ENCODE measurements at places on chromosomes 6 and 20.

GRCh38 chr6:82910820-82911219 is 154.8 kb downstream of the UBE3D start:
- DNase-seq, result no peak

GRCh38 chr6:117504478-117505144 is 22.1 kb downstream of the DCBLD1 start:
- no peak for DNase-seq

DNA sequence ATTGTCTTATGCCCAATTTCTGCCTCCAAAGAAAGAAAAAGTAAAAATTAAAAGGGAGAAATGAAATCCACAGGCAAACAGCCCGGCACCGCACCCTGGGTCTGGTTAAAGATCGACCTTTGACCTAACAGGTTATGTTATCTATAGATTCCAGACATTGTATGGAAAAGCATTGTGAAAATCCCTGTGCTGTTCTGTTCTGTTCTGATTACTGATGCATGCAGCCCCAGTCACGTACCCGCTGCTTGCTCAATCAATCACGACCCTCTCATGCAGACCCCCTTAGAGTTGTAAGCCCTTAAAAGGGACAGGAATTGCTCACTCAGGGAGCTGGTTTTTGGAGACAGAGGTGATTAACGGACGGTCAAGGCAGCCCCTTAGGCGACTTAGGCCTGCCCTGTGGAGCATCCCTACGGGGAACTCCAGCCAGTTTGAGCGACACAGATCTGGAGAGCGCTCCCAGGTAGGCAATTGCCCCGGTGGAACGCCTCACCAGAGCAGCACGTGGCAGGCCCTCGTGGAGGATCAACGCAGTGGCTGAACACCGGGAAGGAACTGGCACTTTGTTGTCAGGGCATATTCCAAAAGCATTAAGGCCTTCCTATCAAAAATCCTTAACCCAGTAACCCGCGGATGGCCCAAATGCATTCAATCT is 12.0 kb upstream of the HFE start:
- DNase-seq, result no peak

DNA sequence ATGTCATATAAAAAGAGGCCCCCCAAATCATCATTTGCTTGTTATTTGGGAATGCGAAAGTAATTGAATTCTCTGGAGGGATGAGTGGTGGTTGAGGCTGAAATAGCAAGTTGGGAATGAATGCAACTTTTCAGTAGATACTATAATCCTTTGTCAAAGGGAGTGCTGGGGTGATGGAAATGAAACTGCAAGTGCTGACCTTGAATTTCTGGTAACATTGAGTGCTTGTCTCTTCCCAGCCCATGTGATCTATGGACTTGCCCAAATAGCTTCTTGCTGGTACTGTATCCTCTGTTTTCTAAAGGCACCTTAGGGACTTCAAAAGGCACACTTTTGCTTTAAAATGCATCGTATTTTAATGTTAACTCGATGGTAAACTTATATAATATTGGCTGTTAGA is 14.8 kb downstream of the PAQR8 start:
- no peak for DNase-seq

GRCh38 chr20:50728981-50729874 is 2.2 kb upstream of the PARD6B start:
- no peak for DNase-seq

DNA sequence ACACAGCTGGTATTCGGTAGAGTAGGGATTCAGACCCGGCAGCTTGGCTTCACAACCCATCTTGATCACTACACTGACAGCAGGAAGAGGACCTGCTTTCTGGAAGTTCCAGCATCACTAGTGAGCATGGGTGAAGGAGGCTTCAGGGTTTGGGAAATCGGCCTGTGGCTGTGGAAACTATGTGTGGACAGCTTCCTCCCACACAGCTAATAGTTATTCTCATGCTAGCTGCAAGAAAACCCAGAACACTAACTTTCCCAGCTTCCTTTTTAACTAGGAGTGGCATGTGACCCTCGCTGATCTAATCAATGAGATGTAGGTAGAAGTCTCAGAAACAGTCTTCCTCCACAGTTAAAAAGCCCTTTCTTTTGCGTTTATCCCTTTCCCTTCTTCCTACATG is 36.3 kb upstream of the SIRPA start:
- DNase-seq, result no peak

DNA sequence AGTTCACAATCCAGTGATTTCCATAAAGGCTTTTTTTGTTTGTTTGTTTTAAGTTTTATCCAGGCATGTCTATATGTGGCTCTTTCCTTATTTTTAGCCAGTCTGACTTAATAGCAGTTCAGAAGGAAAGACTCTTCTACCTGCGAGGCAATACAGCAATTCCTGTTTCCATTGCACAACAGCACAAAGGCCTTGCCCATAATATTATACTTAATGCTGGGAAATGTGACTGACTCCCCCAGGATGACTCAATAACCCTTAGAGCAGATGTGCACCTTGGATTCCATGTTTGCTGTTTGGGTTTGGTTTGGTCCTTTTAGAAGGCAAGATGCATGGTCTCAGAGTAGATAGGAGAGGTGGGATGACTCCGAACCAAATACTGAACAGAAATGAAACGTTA is 184.1 kb downstream of the MTFR2 start:
- DNase-seq, result no peak

DNA sequence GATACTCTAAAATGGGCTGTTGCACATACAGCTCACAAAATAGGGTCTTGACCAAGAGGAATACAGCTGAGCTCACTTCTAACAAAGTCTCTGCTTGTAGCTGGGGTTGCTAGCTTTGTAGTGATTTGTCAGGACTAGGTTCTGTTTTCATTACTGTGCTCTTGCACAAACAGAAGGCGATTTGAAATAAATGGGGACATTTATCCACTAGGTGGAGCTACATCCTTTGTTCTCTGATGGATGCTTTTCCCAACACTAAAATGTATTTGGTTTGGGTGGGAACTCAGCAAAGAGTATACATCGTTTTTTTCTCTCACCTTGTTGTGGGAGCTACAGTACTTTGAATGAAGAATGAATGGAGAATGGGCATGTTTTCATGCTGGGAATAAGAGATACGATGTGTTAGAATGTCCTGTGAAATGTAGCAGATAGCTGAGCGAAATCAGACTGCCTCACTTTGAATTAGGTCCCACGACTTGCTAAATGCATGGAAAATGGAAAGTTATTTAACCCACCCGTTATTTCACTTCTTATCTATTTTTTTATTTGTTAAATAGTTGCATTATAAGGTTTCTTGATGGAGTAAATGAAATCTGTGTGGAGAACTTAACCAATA is 494.7 kb upstream of the MAP3K7 start:
- peak; percentile 1 for DNase-seq

DNA sequence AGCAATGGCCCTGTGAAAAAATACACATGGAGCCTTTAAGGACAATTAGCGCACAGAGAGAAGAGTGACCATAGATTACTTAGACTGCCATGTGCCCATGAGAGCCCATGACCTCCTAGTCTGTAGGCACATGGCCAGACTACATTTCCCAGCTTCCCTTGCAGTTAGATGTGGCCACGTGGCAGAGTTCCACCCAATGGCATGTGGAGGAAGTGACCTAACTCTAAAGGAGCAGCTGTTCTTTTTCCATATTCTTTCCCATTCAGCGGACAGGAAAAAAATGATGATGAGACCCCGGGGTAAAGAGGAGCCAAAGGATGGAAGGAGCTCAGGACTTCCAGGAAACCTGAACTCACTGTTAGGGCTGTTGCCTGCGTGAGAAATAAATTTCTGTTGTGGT is 116.6 kb downstream of the CBLN4 start:
- DNase-seq, result no peak

GRCh38 chr20:32925481-32926196 is 66.9 kb downstream of the EFCAB8 start:
- no peak for DNase-seq

GRCh38 chr6:79127660-79128059 is 49.6 kb upstream of the PHIP start:
- DNase-seq, result no peak

GRCh38 chr6:147298461-147298860 is 94.2 kb downstream of the STXBP5 start:
- DNase-seq, result no peak

DNA sequence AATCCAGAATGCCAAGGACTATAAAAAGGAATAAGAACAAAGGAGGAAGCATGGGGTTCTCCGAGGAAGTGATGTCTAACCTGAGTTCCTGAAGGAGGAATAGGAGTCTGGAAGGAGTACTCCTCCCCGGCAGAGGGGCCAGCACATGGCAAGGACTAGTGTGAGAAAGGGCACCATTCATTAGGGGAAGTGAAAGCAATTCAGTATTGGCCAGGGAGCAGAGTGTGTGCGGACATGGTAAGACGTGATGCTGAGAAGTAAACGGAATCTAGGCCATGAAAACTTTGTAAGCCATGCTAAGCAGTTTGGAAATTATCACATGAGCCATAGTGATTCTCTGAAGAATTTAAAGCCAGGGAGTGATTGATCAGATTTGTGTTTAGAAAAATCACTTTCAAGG is 218.9 kb upstream of the PRDM1 start:
- no peak for DNase-seq

- no peak for DNase-seq
These were observed 28.7 kb downstream of the PYGB start for GRCh38 chr20:25276533-25277050.

DNA sequence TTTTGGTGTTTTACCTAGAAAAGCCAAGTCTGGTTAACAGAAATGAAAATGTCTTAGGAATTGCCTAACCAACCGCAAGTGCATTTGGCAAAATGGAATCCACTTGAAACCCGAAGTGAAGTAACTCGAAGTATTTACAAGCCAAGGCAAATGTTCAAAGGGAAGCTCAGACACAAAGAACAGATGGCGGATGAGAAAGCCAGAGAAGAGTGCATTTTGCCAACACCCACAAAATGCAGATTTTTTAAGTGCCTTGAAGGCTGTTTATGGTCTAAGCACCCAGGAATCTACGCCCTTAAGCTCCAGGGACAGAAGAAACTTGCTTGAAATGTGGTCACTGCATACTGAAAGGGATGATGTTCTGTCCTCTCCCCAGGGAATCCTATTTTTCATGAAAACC is 70.0 kb upstream of the TBXT start:
- DNase-seq, result no peak

GRCh38 chr6:157412791-157413190 is 31.8 kb downstream of the ZDHHC14 start:
- no peak for DNase-seq

DNA sequence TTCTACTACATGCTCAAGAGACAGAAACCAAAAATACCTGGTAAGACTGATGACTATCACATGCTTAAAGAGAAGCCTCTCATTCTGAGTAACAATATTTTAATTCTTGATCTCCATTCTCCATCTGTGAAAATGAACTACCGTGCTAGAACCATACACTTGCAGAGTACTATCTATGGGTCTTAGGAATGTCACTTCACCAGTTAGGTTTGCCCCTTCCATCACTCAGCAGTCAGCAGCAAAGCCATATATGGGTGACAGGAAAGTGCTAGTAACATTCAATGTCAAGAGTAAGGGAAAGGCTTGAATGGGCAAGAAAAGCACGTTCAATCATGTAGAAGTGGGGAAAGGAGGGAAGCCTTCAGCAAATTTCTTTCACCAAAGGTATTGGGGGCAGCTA is 2.3 kb downstream of the DNAAF9 start:
- no peak for DNase-seq

- DNase-seq, result no peak
These were observed 101.9 kb downstream of the TFAP2C start for GRCh38 chr20:56730996-56731395.

- DNase-seq, result no peak
These were observed 111.1 kb downstream of the FOXA2 start for GRCh38 chr20:22473293-22473692.

- peak; percentile 75 for DNase-seq
These were observed 112.8 kb upstream of the JARID2 start for GRCh38 chr6:15132854-15133670.

GRCh38 chr20:48760403-48760983 is 67.3 kb downstream of the PREX1 start:
- peak; percentile 81 for DNase-seq

DNA sequence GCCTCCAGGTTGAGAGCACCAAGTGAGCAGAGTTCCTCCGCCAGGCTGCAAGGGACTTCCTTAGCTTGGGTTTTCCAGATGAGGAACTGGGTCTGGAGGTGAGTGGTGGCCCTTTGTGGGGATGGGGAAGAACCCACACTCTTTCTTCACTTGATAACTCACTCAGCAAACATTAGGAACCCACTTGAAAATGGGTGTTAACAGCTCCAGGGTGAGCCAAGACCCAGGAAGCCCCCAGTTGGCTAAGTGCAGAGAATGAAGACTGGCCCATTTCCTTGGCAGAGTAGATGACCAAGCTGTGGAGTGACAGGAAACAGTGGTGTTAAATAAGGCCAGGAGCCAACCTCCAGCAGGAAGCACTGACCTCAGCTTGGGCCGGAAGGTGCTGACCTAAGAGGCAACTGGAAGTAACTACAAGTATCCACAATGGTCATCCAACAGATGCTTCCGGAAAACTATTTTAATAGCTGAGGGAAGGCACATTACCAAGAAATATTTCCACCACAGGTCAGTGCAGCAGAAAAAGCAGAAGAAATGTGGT is 22.7 kb downstream of the MRPL14 start:
- DNase-seq, result no peak

- no peak for DNase-seq
These were observed 43.3 kb upstream of the CTAGE9 start for GRCh38 chr6:131754088-131754487.

DNA sequence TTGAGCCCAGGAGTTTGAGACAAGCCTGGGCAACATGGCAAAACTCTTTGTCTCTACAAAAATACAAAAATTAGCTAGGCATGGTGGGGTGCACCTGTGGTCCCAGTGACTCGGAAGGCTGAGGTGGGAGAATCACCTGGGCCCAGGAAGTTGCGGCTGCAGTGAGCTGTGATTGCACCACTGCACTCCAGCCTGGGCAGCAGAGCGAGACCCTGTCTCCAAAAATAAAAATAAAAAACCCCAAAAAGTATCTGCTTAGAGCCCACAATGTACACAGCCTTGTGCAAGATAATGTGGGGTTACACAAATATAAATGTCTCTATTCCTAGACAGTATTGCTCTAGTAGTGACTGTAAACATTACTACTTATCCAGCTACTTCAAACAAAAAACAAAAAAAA is 5.9 kb downstream of the ESF1 start:
- no peak for DNase-seq

GRCh38 chr6:129498541-129498940 is 211.4 kb downstream of the ARHGAP18 start:
- DNase-seq, result no peak

GRCh38 chr20:63317601-63318291 is 24.8 kb downstream of the COL20A1 start:
- DNase-seq, result no peak

- no peak for DNase-seq
These were observed 50.7 kb upstream of the INSM1 start for GRCh38 chr20:20317195-20317594.

DNA sequence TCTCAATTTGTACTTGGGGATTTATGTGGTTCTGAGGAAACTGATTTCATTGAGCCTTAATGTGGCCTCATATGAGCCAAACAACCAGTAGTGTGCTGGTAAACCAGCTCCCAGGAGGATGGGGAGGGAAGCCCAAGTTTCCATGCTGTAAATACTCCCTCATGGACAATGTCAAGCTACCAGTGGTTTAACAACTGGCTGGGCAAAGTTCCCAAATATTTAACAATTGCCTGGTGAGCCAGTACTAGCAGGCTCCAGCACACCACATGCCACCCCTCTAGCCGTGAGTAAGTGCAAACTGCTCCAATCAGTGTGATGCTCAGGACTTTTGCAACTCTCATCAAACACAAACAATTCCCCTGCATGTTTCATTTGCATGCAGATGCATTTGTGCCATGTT is 19.2 kb upstream of the CDKN1A start:
- DNase-seq, result no peak

All from H54 (cell line).